Gastrocnemius medialis (tissue), 4 donors: ENCODE measurements at places on chromosomes 4 and X. TPM values are rescaled to one million over a fixed set of nuclear protein-coding genes. Genes with fewer than 3 reads are reported as not detected.

RENBP gene
- total RNA-seq: 2.2 TPM

KIAA1210 gene
- not detected for total RNA-seq

NRK gene
- total RNA-seq: 0.04 TPM

AKAP4 gene
- not detected for total RNA-seq

PHOX2B gene
- not detected for total RNA-seq

HS3ST1 gene
- 0.10 TPM for total RNA-seq

OPN1MW3 gene
- total RNA-seq: not detected

LDB2 gene
- 20.0 TPM for total RNA-seq

XAGE2 gene
- total RNA-seq: not detected

IL21 gene
- total RNA-seq: not detected

OPRPN gene
- total RNA-seq: not detected

CYP4V2 gene
- 5.5 TPM for total RNA-seq

TKTL2 gene
- total RNA-seq: not detected

LAP3 gene
- total RNA-seq: 85.2 TPM

GRCh38 chrX:99469439-99469838, 940.6 kb downstream of the PCDH19 start:
- H3K27me3 ChIP-seq: no peaks in the 10 kb centered on the region
- H3K36me3 ChIP-seq: no peaks in the 10 kb centered on the region
- DNase-seq: no peak
- no peak overlapping the region for H3K4me3 ChIP-seq
- no peaks in the 10 kb centered on the region for H3K4me1 ChIP-seq

GRCh38 chr4:60938181-60938580, 261.9 kb upstream of the ADGRL3 start:
- no peak overlapping the region for H3K4me3 ChIP-seq
- H3K27me3 ChIP-seq: no peaks in the 10 kb centered on the region
- no peaks in the 10 kb centered on the region for H3K36me3 ChIP-seq
- DNase-seq: no peak
- no peak overlapping the region for H3K27ac ChIP-seq

DNA sequence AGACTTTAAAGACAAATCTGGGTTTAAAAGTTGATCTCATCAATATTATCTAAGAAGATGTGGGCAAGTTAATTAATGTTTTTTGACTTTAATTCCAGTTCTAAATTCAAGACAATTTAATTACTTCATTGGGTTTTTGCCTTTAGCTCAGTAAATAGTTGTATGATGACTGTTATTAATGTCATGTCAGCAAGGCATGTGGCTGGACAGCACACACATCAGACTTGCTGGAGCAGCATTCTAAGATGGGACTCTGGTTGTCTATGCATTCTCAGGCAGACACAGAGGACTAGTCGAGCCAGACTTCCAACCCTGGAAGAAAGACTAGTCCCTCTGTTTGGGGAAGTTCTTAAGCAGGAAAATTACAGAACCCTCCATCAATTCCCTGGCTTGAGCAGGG, 180.7 kb upstream of the GK2 start:
- no peaks in the 10 kb centered on the region for H3K36me3 ChIP-seq
- no peak for DNase-seq
- no peaks in the 10 kb centered on the region for H3K27me3 ChIP-seq
- peaks cover 6% of the 10 kb centered on the region for H3K4me1 ChIP-seq
- no peak overlapping the region for H3K4me3 ChIP-seq

- no peaks in the 10 kb centered on the region for H3K36me3 ChIP-seq
- no peaks in the 10 kb centered on the region for H3K27me3 ChIP-seq
- H3K4me1 ChIP-seq: no peaks in the 10 kb centered on the region
These were observed 27.9 kb upstream of the ZNF185 start for GRCh38 chrX:152869972-152870371.

- DNase-seq: no peak
- no peak overlapping the region for H3K4me3 ChIP-seq
- peaks cover 7% of the 10 kb centered on the region for H3K4me1 ChIP-seq
- no peaks in the 10 kb centered on the region for H3K36me3 ChIP-seq
- no peak overlapping the region for H3K27ac ChIP-seq
These were observed 5.5 kb upstream of the ING2 start for GRCh38 chr4:183499389-183499788.

DNA sequence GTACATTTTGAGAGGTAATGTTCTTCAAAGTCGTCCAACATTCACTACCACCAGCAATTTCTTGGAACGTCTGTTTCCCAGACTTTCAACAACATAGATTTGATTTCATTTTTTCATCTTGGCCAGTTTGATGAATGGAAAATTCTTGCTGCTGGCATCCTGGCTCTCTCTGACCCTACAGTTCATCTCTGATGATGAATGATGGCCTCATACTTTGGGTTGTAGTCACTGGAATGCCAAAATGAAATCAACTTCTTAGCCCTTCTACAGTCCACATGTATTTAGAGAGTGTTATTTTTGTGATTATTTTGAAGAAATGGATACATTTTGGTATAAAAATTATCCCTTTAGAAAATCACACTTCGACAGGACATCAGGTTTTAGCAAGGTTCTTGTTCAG, 8.8 kb downstream of the CHST7 start:
- no peak overlapping the region for H3K4me3 ChIP-seq
- H3K4me1 ChIP-seq: peaks cover under 1% of the 10 kb centered on the region
- H3K36me3 ChIP-seq: no peaks in the 10 kb centered on the region
- H3K27me3 ChIP-seq: peaks cover 2% of the 10 kb centered on the region

- H3K36me3 ChIP-seq: no peaks in the 10 kb centered on the region
- no peak overlapping the region for H3K4me3 ChIP-seq
- DNase-seq: no peak
- H3K27ac ChIP-seq: no peak overlapping the region
- H3K4me1 ChIP-seq: no peaks in the 10 kb centered on the region
- no peaks in the 10 kb centered on the region for H3K27me3 ChIP-seq
These were observed 89.3 kb upstream of the GPR34 start for GRCh38 chrX:41599507-41599906.

DNA sequence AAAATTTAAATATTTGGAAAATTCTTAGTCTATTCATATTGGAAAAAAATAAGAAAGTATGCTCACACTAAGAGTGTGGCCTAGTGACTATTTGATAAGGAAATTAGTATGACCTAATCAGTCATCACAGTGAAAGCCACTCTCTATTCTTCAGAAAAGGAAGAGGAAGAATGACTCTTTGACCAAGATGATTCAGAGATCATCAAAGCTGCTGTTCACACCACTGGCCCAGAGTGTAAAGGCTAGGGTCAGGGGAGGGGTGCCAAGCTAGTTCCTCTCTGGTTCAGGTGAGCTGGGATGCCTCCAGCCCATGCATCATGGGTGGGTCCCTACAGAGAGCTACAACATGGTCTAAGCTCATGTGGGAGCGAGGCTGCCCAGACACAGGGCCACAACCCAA, 396.9 kb upstream of the NDST3 start:
- H3K27me3 ChIP-seq: no peaks in the 10 kb centered on the region
- DNase-seq: no peak
- H3K4me1 ChIP-seq: no peaks in the 10 kb centered on the region
- H3K36me3 ChIP-seq: no peaks in the 10 kb centered on the region
- H3K27ac ChIP-seq: no peak overlapping the region

- no peaks in the 10 kb centered on the region for H3K4me1 ChIP-seq
- H3K27me3 ChIP-seq: no peaks in the 10 kb centered on the region
- no peak overlapping the region for H3K27ac ChIP-seq
- no peak overlapping the region for H3K4me3 ChIP-seq
- DNase-seq: no peak
These were observed 61.1 kb downstream of the DCLK2 start for GRCh38 chr4:150139297-150139865.

DNA sequence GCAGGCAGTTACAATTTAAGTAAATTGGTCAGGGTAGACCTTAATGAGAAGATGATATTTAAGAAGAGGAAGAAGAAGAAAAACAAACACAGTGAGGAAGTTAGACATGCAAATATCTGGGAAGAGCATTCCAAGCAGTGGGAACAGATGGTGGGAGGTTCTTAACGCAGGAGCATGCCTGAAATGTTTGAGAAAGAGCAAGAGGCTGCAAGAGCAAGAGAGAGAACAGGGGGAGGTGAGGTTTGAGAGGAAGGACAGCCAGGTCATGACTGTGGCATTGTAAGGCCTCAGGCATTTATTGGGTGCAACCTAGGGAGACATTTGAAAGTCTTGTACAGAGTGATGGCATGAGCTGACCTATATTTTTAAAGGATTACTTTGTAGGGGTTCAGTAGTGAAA, 136.0 kb downstream of the UGT8 start:
- no peaks in the 10 kb centered on the region for H3K27me3 ChIP-seq
- no peaks in the 10 kb centered on the region for H3K36me3 ChIP-seq
- no peak overlapping the region for H3K27ac ChIP-seq

GRCh38 chr4:163911891-163912290, 417.4 kb downstream of the TMA16 start:
- DNase-seq: no peak
- H3K27me3 ChIP-seq: no peaks in the 10 kb centered on the region
- no peak overlapping the region for H3K27ac ChIP-seq
- no peak overlapping the region for H3K4me3 ChIP-seq
- H3K4me1 ChIP-seq: no peaks in the 10 kb centered on the region

- no peak overlapping the region for H3K27ac ChIP-seq
- H3K36me3 ChIP-seq: no peaks in the 10 kb centered on the region
- H3K4me1 ChIP-seq: no peaks in the 10 kb centered on the region
- no peak overlapping the region for H3K4me3 ChIP-seq
- no peak for DNase-seq
- no peaks in the 10 kb centered on the region for H3K27me3 ChIP-seq
These were observed 61.0 kb downstream of the INTS6L start for GRCh38 chrX:135581496-135581895.

- no peak overlapping the region for H3K27ac ChIP-seq
- H3K4me1 ChIP-seq: no peaks in the 10 kb centered on the region
- DNase-seq: no peak
- no peaks in the 10 kb centered on the region for H3K27me3 ChIP-seq
- no peaks in the 10 kb centered on the region for H3K36me3 ChIP-seq
These were observed 283.3 kb upstream of the DKK2 start for GRCh38 chr4:107319386-107319785.

DNA sequence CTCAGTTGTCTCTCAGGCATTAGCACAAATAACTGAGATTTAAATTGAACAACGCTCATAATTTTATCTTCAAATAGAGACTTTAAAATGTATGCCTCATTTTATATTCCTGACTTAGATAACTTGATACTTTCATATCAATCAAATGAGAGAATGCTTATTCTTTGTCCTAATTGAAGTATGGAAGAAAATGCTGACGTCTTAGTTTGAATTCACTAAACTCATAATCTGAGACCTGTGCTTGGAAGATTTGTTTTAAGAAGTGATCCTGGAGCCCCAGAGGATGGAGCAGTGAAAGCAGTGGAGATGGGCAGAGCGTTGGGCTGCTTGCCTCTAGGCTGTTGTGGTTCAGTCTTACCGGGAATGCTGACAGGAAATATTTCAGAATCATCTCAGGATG, 76.1 kb downstream of the ZNF518B start:
- H3K4me1 ChIP-seq: no peaks in the 10 kb centered on the region
- H3K27ac ChIP-seq: no peak overlapping the region
- no peak for DNase-seq
- H3K4me3 ChIP-seq: no peak overlapping the region
- no peaks in the 10 kb centered on the region for H3K27me3 ChIP-seq

DNA sequence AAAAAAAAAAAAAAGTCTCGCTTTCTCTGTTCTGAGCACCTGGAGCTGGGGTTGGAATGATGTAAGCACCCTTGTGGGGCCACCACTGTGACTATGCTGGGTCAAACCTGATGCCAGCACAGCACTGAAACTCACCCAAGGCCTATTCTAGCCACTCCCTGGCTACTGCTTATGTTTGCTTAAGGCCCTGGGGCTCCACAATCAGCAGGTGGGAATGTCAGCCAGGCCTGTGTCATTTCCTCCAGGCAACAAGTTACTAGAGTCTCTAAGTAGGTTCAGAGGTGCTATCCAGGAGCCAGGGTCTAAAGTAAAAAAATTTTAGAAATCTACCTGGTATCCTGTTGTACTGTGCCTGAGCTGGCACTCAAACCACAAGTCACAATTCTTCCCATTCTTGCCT, 1306.8 kb downstream of the STIM2 start:
- no peak overlapping the region for H3K4me3 ChIP-seq
- no peaks in the 10 kb centered on the region for H3K36me3 ChIP-seq
- H3K27me3 ChIP-seq: no peaks in the 10 kb centered on the region
- H3K27ac ChIP-seq: no peak overlapping the region
- DNase-seq: no peak

DNA sequence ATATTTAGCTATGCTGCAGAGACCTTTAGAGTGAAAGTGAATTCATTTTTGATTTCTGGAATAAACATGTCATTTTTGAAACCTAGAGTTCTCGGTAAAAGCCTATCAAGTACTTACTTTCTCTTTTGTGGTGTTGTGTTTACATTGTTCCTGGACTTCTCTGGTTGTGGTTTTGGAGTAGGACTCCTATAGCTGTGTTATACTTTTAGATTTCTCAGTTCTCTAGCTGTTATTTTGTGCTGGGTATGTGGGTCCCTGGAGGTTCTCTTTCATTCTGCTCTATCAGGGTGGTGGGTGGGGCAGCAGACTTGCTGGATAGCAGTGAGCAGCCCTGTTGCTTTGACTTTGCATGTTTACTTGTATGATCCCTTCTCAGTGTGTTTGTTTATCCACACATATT, 25.6 kb upstream of the MSMO1 start:
- no peak overlapping the region for H3K27ac ChIP-seq
- no peaks in the 10 kb centered on the region for H3K36me3 ChIP-seq
- no peak for DNase-seq
- H3K4me1 ChIP-seq: peaks cover 4% of the 10 kb centered on the region

- no peak overlapping the region for H3K4me3 ChIP-seq
- H3K36me3 ChIP-seq: no peaks in the 10 kb centered on the region
- no peaks in the 10 kb centered on the region for H3K27me3 ChIP-seq
- no peak for DNase-seq
- H3K4me1 ChIP-seq: no peaks in the 10 kb centered on the region
These were observed 61.9 kb downstream of the TMEM150C start for GRCh38 chr4:82499738-82500434.

DNA sequence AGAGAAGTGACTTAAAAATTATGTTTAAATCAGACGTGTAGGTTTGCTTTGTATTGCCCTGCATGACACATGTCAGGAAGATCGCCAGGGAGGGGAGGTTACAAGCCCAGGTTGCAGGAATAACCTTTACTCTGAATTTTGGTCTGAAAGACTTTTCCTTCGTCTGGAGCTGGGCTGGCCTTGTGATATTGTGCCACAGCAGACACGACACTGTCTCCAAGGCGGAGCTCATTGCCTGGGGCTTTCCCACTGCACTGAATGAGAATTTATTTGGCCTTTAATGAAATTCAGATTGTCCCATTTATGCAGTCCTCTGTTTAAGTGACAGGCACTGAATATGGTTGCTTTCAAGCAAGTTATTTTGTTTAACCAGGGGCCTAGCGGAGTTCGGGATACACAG, 45.1 kb downstream of the RHOH start:
- H3K36me3 ChIP-seq: no peaks in the 10 kb centered on the region
- no peak for DNase-seq
- H3K4me1 ChIP-seq: no peaks in the 10 kb centered on the region
- H3K4me3 ChIP-seq: no peak overlapping the region

- H3K4me1 ChIP-seq: no peaks in the 10 kb centered on the region
- no peak overlapping the region for H3K27ac ChIP-seq
- H3K4me3 ChIP-seq: no peak overlapping the region
- H3K27me3 ChIP-seq: no peaks in the 10 kb centered on the region
These were observed 101.2 kb downstream of the ZNF674 start for GRCh38 chrX:46444011-46444410.
